Central memory CD8-positive, alpha-beta T cell (primary cell): ENCODE measurements at places on chromosomes 3 and 15.

DNA sequence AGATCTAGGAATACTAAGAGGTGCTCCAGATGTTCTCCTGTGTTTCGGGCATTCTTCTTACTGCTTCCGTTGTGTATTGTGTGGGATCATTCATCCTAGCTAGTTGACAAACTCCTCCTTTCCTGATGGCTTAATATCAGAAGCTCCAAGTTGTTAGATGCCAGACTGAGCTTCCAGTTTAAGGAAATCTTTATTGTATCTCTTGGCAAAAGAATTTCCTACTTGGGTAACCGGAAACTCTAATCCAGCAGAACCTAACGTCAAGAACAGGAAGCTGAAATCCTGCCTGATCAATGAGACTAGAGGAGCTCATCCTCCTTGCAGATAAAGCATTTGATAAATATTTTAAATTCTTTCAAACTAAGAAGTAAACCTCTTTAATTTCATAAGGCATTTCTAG is 27.7 kb upstream of the MYH15 start:
- no peak for DNase-seq

GRCh38 chr3:125240496-125240895 is 27.9 kb upstream of the SLC12A8 start:
- no peak for DNase-seq

- no peak for DNase-seq
These were observed 64.5 kb downstream of the MDFIC2 start for GRCh38 chr3:70247955-70248354.

- no peak for DNase-seq
These were observed 12.8 kb upstream of the ARRDC4 start for GRCh38 chr15:97947465-97948260.

- no peak for DNase-seq
These were observed 1.9 kb downstream of the ARPP19 start for GRCh38 chr15:52566889-52567288.

DNA sequence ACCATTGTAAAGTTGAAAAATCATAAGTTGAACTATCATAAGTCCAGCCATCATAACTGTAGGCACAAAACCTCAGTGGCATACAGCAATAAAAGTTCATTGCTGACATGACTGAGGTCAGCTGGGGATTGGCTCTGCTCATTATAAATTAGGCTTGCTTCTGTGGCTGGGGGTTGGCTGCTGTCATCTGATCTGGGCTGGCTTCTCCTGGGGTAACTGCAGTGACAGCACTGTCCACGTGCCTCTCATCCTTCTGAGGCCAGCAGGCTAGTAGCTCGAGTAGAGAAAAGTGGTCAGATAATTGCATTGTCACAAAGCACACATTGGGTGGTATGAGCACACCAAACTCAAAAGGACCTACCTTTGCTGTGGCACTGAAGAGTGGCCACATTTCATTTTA is 31.3 kb downstream of the CMTM7 start:
- DNase-seq: no peak

DNA sequence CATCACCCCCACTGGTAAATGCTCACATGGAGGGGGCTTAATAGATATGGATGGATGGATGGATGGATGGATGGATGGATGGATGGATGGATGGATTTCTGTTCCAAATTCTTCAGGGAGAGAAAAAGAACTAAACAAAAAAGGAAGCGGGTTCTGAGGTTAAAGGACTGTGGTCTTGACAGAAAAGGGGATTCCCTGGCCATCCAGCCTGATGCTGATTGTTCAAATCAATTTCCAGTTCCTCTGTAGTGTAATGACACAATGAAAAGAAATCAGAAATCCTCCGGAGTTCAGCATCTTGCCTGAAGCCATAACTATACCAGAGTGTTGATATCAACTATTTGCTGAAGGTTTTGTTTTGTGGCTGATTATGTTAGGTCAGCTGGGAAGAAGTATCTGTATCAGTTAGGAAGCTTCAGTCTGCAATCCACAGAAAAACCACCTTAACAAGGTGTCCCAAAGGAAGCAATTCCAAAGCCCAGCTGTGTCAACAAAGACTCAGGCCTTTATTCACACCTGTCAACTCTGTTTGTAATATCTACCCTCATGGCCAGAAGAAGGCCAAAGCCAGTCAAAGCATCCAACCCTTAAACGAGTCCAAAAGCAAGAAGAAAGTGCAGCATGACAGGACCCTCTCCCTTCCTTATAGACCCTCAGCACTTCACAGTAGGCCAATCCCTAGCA is 24.5 kb upstream of the RASA2 start:
- no peak for DNase-seq

- no peak for DNase-seq
These were observed 37.3 kb downstream of the MLH1 start for GRCh38 chr3:37030588-37030987.

DNA sequence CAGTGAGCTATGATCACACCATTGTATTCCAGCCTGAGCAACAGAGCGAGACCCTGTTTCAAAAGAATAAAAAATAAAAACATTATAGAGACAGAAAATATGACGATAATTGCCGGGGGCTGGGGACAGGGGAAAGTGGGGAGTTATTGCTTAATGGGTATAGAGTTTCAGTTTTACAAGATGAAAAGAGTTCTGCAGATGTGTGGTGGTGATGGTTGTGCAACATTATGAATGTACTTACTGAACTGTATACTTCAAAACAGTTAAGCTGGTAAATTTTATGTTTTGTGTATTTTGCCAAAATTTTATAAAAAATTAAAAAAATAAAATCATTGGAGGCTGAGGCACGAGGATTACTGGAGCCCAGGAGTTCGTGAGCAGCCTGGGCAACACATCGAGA is 24.8 kb upstream of the ZNF774 start:
- no peak for DNase-seq

DNA sequence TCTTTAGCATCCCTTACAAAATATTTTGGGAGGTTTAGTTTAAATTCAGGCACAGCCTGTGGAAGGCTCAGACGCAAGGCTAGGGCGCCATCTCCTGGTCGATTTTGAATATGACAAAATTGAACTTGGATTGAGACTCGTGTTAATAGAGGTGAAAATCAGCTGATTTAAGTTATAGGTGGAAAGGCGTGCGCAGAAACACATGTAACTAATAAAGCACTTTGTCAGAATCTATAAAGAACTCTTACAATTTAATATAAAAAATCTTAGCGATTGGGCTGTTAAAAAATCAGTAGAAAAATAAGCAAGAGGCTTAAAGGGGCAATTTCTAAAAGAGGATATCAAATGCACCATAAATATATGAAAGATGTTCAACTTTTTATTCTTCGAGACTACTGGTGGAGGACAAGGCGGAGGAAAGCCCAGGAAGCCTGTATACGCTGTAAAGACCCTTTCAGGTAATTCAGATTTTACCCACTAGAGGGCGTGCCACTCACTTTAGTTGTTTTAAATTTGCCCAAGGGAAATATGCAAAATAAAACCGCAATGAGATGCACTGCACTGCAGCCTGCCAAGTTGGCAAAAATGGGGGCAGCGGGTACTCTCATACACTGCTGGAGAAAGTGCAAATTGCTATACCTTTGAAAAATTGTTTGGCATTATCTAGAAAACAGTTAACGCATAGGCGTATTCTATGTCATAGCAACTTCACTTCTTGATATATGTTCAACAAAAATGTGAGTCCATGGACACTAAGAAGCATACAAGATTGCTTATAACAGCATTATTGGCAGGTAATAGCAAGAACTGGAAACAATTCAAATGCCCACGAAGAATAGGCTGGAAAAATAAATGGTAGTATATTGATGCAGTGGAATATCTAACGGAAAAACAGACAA is 64.7 kb downstream of the SLC30A4 start:
- DNase-seq: peak; percentile 72

GRCh38 chr3:96478496-96478895 is 335.9 kb upstream of the EPHA6 start:
- no peak for DNase-seq

DNA sequence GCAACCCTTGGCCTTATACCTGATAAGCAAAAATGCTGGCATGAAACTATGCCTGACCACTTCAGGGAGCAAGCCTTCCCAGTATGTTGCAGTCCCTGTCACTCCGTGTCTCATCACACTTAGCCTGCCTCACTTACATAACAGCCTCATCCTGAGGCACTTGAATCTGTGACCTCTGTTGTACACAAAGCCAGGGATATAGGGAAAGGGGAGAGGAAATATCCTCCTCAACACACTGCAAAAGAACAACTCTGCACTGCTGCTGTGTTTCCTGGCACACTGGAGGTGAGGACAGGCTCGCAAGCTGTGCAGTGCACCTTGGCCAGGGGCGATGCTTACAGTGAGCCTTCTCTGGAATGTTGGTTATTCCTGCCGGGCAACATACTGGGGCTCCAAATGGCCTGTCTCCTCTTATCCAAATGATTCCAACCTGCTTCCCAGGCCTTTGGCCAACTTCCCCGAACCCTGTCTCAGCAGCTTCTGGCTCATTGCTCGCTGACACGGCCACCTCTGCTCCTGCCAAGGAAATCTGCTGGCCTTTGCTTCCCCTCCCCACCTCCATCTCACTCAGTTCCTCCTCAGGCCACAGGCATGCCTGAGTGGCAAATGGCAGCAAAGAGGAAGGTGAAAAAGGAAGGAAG is 109.2 kb downstream of the CD47 start:
- DNase-seq: no peak
